NCI-H226 (cell line): ENCODE measurements at places on chromosomes 5 and 9.
A peak's percentile ranks its signal among the peaks of the same experiment; 100 is the strongest.

- DNase-seq: no peak
Measured at GRCh38 chr5:126471875-126472537, 48.8 kb downstream of the GRAMD2B start.

- DNase-seq: peak; percentile 66
Measured at GRCh38 chr9:120914953-120915352, 11.6 kb downstream of the TRAF1 start.

DNA sequence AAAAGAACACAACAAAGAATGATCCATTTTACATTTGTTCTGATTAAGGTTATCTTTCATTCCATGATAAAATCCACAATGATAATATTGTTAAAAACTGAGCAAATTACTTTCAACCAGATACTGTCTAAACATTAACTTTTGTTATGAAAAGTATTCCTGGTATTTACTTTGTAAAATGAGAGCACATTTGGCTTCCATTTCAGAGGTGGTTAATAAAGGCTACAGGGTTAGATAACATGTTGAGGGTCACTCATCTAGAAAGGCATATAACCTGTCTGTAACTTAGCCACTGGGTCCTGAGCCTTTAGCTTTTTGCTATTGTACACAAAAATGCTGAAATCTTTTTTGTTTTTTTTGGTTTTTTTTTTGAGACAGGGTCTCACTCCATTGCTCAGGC lies 99.3 kb downstream of the ANXA2R start:
- no peak for DNase-seq

DNA sequence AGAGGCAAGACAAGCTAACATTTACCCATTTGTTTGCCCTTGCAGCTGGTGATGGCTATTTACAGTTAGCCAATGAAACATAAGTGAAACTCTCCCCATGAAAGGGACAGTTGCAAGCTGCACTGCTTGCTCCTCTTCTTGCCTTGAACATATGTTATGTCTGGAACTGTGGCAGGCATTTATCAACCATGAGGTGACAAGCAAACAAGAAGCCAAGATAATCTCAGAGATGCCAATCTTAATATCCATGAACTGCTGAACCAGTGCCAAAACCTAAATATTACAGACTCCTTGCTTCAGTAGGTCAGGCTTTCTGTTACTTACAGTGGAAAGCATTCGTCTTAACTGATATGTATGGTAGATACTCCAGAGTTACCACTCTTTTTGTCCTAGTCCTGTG lies 133.4 kb downstream of the ACTBL2 start:
- DNase-seq: no peak

- no peak for DNase-seq
Measured at GRCh38 chr5:142296914-142297417, 27.9 kb downstream of the SPRY4 start.

DNA sequence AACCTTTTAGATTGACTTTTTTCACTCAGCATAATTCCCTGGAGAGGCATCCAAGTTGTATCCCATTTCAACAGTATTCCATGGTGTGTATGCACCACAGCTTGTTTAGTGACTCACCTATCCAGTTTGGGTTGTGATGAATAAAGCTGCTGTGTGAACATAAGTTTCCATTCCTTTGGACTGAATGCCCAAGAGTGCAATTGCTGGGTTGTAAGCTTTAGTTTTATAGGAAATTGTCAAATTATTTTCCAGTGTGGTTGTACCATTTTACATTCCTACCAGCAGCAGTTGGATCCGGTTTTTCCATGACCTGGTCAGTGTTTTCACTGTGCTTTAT lies 60.9 kb upstream of the TMED7 start:
- no peak for DNase-seq

GRCh38 chr9:126838895-126839294 lies 21.5 kb upstream of the ZBTB34 start:
- no peak for DNase-seq

- peak; percentile 77 for DNase-seq
Measured at GRCh38 chr5:134140530-134141201, 26.2 kb downstream of the TCF7 start.

GRCh38 chr5:143890487-143890886 lies 78.5 kb downstream of the HMHB1 start:
- no peak for DNase-seq

DNA sequence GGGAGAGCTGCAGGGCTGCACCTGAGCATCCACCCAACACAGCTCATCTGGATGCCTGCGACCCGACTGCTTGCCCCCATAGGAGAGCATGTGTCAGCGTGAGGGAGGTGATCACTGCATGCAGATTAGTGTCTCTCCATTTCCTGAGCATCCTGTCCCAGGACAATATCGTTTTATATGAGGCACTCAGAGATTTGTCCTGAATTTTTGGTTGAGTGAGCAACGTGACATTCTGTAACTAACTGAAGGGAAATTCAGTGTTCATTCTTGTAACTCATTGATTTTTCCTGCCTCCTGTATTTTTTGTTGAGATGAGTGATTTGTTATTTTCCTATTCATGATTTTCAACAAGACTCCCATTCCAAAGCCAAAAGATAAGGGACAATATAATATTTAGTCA lies 20.7 kb upstream of the ANKRD34B start:
- no peak for DNase-seq

DNA sequence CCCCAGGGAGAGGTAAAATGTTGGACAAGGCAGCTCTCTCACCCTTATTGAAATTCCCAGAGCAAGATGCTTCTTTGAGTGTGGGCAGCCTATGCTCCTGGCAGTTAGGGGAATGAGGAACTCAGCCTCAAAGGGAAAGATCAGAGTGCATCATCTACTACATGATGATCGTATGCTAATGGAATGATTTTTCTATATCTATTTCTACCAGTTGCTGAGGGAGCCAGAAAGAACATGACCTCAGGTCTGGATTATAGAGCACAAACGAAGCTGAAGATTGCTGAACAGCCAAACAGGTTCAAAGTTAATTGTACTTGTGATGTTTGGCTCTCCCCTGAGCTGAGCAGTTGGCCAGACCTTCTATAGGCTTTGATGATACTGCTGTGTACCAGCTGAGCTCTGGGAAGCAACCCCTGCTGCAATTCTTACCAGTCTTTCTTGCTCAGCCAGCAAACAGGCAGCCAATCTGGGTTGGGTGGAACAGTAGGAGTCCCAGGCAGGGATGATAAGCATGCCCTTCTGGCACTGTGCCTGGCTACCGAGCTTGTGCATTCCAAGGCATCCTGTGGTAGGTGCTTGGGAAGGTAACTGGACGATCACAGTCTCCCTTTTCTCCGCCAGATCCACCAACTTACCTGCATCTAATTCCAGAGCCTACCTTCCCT lies 10.3 kb upstream of the FBXL7 start:
- peak; percentile 85 for DNase-seq

DNA sequence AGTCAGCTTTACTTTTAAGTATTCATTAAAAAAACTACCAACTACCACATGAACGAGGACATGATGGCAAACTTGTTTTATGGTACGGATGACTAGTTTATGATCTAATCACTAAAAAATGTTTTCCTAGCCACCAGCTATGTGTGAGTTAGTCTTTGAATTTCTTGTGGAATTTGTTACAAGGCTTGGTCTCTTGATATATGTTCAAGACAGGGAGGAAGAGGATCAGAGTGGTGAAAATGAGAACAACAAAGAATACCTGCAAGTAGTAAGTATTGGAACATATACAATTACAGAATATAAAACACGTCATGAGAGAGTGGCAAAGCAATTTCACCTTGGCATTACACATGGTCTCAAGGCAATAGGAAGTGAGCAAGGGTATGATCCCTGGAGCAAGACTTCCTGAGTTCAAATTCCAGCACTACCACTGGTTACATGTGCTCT lies 548.6 kb upstream of the TLE4 start:
- DNase-seq: peak; percentile 87

DNA sequence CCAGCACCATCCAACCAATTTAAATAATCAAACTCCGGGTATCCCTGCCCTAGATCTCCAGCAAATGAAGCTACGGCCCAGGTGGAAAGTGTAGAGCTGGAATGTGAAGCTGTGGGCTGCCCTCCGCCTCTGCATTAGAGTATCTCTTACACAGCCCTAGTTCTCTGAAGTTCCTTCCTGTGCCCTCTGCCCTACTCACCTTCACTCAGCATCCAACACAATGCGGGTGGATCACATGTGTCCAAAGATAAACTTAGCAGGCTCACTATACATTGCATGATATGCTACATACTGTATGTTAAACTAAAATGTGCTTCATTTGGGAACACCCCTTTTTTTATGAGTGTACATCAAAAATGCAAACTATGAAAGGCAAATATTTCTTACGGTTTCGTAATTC lies 70.0 kb upstream of the RAD23B start:
- DNase-seq: peak; percentile 12

GRCh38 chr9:75185585-75186170 lies 97.4 kb downstream of the OSTF1 start:
- DNase-seq: no peak

DNA sequence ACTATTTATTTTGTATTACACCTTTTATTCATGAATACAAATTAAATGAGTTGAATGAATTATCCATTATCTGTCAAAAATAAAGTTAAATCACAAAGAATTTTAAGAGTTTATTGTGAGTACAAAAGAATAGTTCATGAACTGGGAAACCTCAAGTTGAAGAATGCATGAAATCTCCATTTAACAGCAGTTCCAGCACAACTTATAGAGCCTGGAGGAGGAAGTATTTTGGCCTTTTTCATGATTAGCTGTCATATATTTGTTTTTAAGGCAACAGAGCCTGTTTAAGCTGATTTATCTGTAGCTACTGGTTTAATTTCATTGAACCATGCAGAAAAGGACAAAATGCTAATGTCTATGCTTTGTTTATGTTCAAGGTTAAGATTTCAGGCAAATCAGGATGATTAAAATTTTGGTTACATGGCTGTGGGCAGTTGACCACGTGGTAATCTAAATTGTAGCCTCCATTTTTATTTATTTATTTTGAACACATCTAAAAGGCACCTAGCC lies 12.2 kb downstream of the SPINK1 start:
- DNase-seq: no peak

DNA sequence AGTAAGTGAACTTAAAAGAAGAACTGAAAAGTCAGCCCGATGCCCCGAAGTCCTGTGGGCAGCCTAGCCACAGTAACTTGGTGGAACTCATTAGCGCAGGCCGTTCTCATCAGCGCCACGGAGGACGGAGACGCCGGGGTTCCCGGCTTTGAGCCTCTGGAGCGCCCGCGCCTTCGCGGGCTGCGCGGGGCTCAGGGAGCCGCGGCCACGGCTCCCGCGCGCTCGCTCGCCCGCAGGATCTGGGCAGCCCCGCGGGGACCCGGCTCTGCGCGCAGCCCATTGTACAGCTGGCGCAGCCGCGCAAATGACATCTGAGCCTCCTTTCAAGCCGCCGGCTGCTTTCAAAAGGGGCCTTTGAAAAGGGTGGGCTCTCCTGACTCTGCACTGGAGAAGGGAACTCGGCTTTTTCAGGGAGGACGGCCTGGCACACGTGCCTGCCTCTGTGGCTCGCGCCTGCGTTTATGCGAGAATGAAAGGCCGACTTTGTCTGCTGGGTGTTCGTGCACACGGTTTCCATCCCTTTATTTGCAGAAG lies 40.7 kb downstream of the TLR4 start:
- no peak for DNase-seq

GRCh38 chr9:136855461-136856078 lies 3.4 kb downstream of the MAMDC4 start:
- no peak for DNase-seq

DNA sequence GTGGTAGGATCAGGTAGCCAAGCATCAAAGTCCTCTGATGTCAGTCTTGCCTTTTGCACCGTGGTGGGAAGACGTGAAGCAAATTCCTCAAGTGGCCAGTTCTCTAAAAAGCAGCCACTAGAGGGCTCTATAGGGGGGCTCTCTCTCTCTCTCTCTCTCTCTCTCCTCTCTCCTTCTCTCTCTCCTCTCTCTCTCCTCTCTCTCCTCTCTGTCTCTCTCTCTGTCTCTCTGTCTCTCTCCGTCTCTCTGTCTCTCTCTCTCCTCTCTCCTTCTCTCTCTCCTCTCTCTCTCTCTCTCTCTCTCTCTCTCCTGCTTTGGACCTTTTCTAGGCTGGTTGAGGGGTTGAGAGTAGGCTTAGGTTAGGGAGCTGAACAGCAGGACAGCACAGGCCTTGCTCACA lies 13.9 kb upstream of the OSMR start:
- peak; percentile 39 for DNase-seq

DNA sequence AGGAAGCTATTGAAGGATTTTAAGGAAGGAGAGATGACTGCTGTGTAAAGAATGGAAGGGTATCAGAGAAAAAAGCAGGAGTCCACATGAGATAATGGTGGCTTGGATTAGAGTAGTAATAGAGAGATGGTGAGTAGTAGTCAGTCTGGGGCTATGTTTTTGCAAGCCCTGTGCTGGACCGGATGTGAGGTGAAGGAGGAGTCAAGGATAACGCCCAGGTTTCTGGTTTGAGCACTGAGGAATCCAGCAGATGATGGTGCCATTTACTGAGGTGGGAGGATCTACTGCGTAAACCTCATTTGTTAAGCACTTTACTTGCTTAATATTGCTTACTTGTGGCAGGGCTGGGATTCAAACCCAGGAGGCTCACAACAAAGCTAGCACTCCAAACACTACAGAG lies 1.1 kb downstream of the TIGD6 start:
- no peak for DNase-seq

- DNase-seq: no peak
Measured at GRCh38 chr9:80842389-80842788, 847.0 kb downstream of the TLE1 start.

- no peak for DNase-seq
Measured at GRCh38 chr5:38263983-38264382, 5.6 kb downstream of the EGFLAM start.

GRCh38 chr5:169296419-169297143 lies 4.4 kb downstream of the SLIT3 start:
- DNase-seq: no peak

GRCh38 chr9:110942522-110942921 lies 95.7 kb downstream of the LPAR1 start:
- peak; percentile 45 for DNase-seq

DNA sequence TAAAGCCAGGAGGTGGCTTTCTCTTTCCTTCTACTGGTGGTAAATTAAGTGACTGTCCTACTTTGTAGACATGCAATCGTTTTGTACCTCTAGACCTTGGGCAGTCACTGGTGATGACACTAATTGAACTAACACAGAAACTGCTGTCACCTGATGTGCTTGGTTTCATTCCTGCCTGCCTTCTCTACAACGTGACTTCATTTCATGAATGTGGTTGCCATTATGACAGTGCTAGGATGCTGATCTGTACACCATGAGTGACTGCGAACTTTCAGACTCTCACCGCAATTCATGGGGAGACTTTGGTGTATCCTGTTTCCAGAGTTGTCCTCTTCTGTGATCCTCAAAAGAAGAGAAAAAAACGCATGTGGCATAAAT lies 47.5 kb downstream of the UBE2QL1 start:
- no peak for DNase-seq

GRCh38 chr5:116559239-116559638 lies 15.4 kb downstream of the SEMA6A start:
- DNase-seq: no peak

- peak; percentile 13 for DNase-seq
Measured at GRCh38 chr9:76876098-76876497, 29.8 kb downstream of the PRUNE2 start.

- DNase-seq: no peak
Measured at GRCh38 chr9:98356953-98357690, 101.7 kb upstream of the TBC1D2 start.

- DNase-seq: no peak
Measured at GRCh38 chr5:159705948-159706347, 210.3 kb upstream of the ADRA1B start.
